Type B pancreatic cell (in vitro differentiated cells): ENCODE measurements at places on chromosomes 11 and 22. TPM values are rescaled to one million over a fixed set of nuclear protein-coding genes. Genes with fewer than 3 reads are reported as not detected.

DNA sequence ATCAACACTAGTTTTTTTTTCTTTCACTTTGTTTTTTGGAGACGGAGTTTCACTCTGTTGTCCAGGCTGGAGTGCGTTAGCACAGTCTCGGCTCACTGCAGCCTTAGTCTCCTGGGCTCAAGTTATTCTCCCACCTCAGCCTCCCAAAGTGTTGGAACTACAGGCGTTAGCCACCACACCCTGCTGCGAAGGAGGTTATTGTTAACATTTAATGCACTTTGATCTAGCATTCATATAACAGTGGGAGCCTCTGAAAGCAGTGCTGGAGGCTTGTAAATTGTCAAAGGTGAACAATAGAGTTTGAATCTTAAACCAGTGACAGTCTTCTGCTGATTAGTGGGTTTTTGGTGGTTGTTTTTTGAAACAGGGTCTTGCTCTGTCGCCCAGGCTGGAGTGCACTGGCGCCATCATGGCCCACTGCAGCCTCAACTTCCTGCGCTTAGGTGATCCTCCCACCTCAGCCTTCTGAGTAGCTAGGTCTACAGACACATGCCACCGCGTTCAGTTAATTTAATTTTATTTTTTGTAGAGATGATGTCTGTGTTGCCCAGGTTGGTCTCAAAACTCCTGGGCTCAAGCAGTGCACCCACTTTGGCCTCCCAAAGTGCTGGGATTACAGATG is 96.9 kb upstream of the HORMAD2 start:
- H3K4me1 ChIP-seq, result peaks cover 12% of the 10 kb centered on the region
- DNase-seq, result no peak
- H3K4me3 ChIP-seq, result no peak overlapping the region
- H3K27ac ChIP-seq, result no peak overlapping the region

- H3K4me3 ChIP-seq, result no peak overlapping the region
- no peaks in the 10 kb centered on the region for H3K4me1 ChIP-seq
- DNase-seq, result no peak
- H3K27ac ChIP-seq, result no peak overlapping the region
- no peaks in the 10 kb centered on the region for H3K27me3 ChIP-seq
- H3K36me3 ChIP-seq, result no peaks in the 10 kb centered on the region
These were observed 634.1 kb downstream of the TBC1D22A start for GRCh38 chr22:47396515-47396914.

The PIWIL4 gene
- 4.2 and 11.6 TPM in 2 replicates for total RNA-seq

DNA sequence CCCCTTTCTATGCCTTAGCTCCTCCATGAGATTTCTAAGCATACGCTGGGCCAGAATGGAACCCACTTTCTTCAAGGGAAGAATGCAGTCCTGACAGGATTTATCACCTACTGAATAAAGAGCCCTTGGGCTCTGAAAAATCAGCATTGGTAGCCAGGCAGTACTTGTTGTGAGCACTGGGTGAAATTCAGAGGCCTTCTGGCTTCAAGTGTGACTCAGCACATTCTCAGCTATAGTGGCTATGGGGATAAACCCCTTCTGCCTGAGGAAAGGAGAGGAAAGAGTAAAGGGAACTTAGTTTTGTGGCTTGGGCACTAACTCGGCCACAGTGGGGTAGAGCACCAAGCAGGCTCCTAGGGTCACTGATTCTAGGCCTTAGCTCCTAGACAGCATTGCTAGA is 574.8 kb downstream of the JRKL start:
- DNase-seq, result no peak
- H3K27ac ChIP-seq, result no peak overlapping the region
- no peaks in the 10 kb centered on the region for H3K36me3 ChIP-seq
- H3K4me3 ChIP-seq, result no peak overlapping the region

GRCh38 chr11:131510662-131511061 is 140.2 kb downstream of the NTM start:
- H3K4me1 ChIP-seq, result peaks cover 7% of the 10 kb centered on the region
- H3K36me3 ChIP-seq, result no peaks in the 10 kb centered on the region
- DNase-seq, result no peak
- peaks cover 11% of the 10 kb centered on the region for H3K27me3 ChIP-seq

The OR2D2 gene
- total RNA-seq, result 0.27 TPM in 1 of 2 replicates, not detected in the other
